Activated T-cell treated with anti-CD3 and anti-CD28 coated beads, Interleukin-2, amount 50 U/mL, for 48 hours (primary cell): ENCODE measurements at places on chromosomes 2 and 18.

DNA sequence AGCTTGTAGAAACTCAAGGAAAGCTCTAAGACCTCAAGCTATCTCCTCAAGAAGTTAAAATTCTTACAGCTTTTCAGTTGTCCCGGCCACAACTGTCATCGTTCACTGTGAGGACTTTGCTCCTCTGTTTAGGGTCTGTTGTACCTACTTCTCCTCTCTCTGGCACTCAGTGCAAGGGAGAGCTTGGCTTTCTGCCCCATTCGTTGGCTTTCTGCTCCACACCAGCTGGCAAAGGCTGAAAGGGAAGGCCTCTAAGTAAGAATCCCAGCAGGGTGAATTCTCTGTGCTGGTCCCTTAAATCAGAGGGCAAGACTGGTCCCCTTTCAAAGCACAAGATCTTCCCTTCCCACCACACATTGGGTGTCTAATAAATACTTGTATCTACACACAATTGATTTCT is 17.3 kb downstream of the ZBTB7C start:
- no peak for DNase-seq

- peak; percentile 11 for DNase-seq
Observed at GRCh38 chr2:95063086-95063958, 37.8 kb downstream of the MAL start.

- DNase-seq = no peak
Observed at GRCh38 chr2:101879466-101879865, 112.3 kb upstream of the IL1R2 start.

DNA sequence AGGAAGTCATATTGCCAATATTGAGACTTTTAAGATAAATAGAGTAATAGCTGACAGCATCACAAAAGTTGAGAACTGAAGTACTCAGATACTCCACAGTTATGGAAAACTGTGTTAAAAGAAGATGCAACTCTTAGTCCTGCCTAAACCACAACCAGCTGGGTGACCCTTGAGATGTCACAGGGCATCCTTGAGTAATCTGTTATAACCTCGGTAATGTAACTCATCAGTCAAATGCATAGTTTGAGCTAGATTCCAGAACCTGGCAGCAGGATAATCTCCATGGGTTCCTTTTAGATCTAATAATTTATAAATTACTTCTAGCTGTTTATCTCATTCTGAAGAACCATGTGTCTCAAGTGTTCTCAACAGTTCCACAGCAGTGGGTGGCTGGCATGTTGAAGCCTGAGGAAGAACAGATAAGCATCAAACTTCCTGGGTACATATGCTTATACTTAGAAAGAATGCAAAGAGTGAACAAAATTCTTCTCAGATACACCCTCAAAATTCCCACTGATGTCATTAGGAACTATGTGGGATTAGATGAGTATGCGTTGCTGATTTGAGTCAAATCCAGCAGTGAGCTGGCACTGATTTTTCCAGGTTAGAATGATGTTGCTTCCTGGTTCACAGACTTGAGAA is 304.1 kb upstream of the ERBB4 start:
- DNase-seq = no peak

GRCh38 chr2:82656420-82656819 is 1802.7 kb downstream of the SUCLG1 start:
- no peak for DNase-seq

- no peak for DNase-seq
Observed at GRCh38 chr2:64987956-64988419, 1.2 kb upstream of the SLC1A4 start.

DNA sequence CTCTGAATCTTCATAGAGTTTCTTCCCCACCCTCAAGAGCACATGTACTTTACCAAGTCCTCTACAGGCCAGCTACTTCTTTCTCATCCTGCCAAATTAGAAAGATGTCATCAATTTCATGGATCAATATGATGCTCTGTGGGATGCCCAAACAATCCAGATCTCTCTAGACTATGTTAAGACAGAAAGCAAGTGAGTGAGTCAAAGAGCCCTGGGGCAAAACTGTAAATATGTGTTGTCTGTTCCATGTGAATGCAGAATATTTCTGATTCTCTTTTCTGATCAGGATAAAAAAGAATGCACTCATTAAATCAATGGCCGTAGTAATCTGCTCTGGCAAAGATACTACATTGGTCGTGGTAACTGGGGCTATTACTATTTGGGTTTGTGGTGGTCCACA is 53.1 kb upstream of the ROCK2 start:
- DNase-seq = no peak

DNA sequence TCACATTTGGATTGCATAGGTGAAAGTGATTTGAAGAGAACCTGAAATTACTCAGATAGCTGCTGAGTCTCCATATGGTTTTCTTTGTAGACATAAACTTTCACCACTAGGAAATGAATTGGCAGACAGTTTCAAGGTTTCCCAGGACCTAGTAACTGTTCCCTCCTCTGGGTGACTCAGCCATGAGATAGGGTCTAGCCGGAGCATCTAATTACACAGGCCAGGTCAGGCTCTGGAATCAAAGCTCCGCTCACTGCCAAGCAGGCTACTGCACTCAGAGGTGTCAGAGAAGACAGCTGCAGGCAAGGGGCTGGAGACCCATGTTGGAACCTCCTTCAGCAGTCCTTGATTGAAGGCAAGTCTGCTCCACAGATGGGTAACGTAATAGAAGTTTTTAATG is 429.2 kb downstream of the TNS1 start:
- DNase-seq = no peak

DNA sequence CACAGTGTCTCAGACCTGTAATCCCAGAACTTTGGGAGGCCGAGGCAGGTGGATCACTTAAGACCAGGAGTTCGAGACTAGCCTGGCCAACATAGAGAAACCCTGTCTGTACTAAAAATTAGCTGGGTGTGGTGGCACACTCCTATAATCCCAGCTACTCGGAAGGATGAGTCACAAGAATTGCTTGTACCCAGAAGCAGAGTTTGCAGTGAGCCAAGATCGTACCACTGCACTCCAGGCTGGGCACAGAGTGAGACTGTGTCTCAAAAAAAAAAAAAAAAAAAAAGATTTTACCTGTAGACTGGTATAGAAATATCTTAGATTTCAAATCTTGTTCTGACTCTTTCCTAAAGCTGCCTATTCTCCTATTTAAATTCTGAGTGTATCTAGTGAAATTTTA is 7.2 kb upstream of the KLHL29 start:
- DNase-seq = no peak

- DNase-seq = no peak
Observed at GRCh38 chr2:70790136-70790828, at the start of gene FIGLA. TSS of gene FIGLA (minus strand) at chr2:70790643. CDS start at chr2:70790638, 5 bp downstream.

DNA sequence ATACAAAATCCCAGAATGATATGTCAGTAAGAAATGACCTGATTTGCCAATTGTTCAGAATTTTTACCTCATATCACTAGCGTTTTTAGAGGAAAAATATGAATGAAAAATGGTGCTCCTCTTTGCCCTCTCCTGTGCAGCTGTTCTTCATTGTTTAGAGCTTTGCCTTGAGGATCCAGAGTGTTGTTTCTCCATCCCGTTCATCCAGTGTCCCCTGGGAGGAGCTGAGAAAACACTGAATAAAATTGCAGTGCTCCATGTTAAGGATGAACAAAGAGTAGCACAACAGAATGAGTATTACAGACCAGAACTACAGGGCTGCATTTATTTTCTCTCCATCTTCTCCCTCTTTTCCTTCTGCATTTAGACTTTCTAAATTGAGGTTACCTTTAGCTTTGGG is 133.1 kb downstream of the ADCYAP1 start:
- DNase-seq = no peak

GRCh38 chr2:32008805-32009515 is 1.8 kb downstream of the MEMO1 start:
- DNase-seq = no peak

GRCh38 chr2:43176449-43176848 is 50.0 kb downstream of the ZFP36L2 start:
- no peak for DNase-seq

DNA sequence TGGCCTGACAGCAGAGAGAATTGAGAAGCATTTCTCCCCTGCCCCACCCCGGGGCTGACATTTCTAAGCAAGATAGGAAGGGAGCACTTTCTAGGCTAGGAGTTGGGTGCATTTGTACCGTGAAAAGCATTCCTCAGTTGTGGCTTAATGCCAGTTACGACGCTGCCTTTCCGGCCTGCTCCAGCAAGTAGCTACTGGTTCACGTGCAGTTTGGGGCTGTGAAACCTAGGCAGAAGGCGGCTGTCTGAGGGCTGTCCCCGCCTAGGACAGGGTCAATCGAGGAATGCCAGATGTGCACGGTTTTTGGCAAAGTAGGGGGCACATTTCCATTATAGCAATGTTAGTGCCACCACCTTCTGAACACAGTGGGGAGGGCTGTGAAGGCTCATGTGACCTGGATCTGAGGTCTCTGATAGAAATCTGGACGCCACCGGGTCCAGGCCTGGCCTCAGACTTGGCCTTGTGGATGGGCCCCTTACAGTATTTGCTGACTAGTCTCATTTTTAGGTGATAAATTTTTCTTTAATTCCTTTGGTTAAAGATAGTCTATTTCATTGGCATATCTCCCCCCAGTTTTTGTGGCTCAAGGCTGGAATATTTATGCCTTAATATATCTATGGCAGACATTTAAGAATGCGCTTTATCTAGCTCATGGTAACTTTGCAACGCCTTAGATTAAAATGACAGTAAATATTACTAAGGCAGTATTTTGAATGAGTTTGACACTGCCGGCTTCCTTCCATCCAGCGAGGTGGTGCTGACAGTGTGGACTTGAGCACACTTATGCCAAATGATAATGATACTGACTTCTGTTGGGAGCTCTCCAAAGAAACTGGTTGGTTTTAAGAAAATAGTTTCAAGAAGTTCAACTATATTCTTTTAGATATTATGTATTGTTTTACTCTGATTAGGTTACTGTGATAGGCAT is 78.7 kb downstream of the LPIN1 start:
- no peak for DNase-seq

GRCh38 chr2:195445639-195446038 is 211.4 kb upstream of the SLC39A10 start:
- no peak for DNase-seq

DNA sequence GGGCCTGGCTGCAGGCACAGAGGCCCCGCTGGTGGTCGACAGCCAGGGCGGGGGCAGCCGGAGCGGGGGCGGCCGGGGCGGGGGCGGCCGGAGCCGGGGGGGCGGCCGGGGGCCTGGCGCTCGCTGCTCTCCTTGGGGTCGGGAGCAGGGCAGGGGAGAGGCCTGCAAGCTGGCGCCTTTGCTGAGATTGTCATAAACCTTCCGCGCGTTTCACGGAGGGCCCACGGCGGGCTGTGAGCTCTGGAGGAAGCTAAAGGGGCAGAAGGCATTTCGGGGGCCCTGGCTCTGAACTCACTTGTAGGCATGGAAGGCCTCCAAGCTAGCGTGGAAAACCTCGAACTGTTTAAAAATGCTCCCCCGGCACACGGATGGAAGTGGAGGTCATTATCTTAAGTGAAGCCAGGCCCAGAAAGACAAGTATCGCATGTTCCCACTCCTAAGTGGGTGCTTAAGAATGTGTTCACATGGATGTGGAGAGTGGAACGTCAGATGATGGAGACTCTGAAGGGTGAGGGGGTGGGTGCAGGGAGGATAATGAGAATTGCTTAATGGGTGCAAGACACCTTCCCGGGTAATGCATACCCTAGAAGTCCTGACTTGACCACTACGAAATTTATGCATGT is 629 bp downstream of the PRELID3A start:
- peak; percentile 41 for DNase-seq

GRCh38 chr2:237083026-237083425 is 2.7 kb upstream of the COPS8 start:
- DNase-seq = no peak

DNA sequence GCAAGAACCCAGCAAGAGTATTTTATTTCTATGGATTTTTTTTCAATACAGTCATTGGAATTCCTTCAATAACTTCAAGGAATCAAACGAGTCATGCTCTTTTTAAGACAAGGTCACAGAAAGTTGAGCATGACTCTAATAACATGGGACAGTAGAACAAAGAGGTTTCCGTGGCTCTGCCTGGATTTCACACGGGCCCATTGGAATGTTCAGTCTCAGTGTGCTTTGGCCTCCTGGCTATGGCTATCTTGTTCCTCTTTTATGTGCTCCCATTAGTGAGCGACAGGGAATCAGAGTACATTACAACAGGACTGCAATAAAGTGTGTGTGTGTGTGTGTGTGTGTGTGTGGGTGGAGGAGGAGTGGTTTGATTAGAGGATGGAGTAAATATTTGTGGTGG is 312.4 kb downstream of the DCC start:
- DNase-seq = no peak

- DNase-seq = no peak
Observed at GRCh38 chr2:33425586-33426031, 50.8 kb upstream of the RASGRP3 start.

- DNase-seq = no peak
Observed at GRCh38 chr2:45736757-45737704, 85.6 kb downstream of the PRKCE start.

DNA sequence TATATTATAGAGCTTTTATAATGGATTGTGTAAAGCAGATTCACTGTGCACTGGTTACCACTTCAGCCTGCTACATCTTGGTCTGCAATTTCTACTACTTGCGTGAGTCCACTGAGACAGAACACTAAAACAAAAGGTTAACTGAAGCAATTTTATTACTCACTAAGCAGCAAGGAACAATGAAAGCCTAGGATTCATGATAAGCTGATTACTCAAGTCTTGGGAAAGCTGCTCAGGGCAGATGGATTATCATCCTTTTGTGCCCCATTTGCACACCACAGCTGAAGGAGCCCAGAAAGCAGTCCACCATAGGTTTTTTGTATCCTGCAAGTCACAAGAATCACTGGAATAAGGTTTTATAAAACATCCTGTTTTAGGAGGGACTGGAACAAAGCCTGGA is 1215.2 kb upstream of the TMEFF2 start:
- no peak for DNase-seq

- DNase-seq = no peak
Observed at GRCh38 chr2:219612577-219613286, 14.7 kb upstream of the SLC4A3 start.

- DNase-seq = no peak
Observed at GRCh38 chr2:228688007-228688645, 506.6 kb upstream of the SPHKAP start.

- DNase-seq = no peak
Observed at GRCh38 chr2:162261032-162261945, 18.0 kb upstream of the FAP start.

GRCh38 chr2:108428286-108429009 is 20.6 kb upstream of the GCC2 start:
- no peak for DNase-seq

DNA sequence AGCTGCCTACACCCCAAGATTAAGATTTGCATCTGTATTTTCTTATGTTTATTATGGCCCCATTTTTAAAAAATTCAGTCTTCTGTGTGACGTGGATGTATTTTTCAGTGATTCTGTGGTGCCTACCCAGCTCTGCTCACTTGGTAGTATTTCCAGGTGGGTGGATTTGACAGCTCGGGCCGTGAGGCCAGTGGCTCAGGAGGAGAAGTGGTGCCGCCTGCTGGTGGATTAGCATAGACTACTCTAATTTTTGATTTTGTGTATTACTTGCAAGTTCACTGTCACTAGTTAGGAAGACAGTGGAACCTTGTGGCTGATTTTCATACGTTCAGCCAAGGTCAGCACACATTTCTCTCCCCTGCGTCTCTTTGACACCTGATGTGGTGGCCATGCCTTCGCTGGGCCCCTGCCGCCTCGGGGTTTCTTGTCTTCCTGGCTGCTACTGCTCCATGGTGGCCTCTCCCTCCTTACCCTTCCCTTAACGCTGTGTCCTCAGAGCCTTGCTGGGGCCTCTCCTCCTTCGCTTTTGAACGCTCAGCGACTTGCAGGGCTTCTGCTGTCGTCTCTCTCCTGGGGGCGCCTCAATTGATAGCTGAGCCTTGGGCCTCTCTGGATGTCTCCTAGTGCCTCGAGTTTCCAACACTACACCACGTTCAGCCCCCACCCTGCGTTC is 89.4 kb downstream of the DGKD start:
- peak; percentile 79 for DNase-seq
